ENCODE measurements at places on chromosomes 12 and 14.

- no peak overlapping the region for H3K4me3 ChIP-seq
- DNase-seq: no peak
Observed at GRCh38 chr14:81113176-81113575, 107.6 kb downstream of the GTF2A1 start.

GRCh38 chr12:46522071-46522470 lies 149.5 kb upstream of the SLC38A2 start:
- DNase-seq: no peak
- H3K27ac ChIP-seq: no peak overlapping the region
- no peaks in the 10 kb centered on the region for H3K27me3 ChIP-seq

GRCh38 chr14:103742499-103743255 lies 27.1 kb downstream of the ZFYVE21 start:
- no peak for DNase-seq
- no peaks in the 10 kb centered on the region for H3K27me3 ChIP-seq
- H3K4me3 ChIP-seq: no peak overlapping the region
- H3K36me3 ChIP-seq: peaks cover 34% of the 10 kb centered on the region
- no peak overlapping the region for H3K27ac ChIP-seq

DNA sequence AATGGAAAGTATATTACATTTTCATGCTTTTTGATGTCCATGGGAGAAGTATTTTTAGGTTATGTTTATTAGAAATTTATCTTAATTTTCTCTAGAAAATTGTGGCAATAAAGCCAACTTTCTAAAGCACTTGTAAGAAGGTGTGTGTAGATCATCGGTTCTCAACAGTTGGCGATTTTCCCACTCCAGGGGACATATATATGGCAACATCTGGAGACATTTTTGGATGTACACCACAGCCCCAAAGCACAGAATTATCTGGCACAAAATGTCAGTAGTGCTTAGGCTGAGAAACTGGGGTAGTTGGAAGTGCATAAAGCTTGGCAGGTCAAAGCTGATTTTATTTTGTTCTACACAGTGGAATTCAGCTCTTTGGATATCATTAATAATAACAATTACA lies 86.9 kb downstream of the FLRT2 start:
- no peak for DNase-seq
- no peak overlapping the region for H3K27ac ChIP-seq

DNA sequence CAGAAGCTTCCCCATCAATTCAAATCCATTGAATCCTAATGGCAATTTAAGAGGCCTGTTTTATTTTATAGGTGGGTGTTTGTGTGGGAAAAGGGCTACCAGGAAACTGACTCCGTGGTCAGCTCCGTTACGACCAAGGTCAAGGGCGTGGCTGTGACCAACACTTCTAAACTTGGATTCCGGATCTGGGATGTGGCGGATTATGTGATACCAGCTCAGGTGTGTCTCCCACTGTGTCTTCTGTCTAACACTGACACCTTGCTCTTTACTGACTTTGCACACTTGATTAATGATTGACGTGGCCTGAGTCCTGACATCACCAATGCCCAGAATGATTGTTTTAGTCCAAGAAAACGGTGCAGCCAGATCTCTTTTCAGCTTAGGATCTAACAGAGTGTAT lies 7.1 kb downstream of the P2RX4 start:
- H3K4me3 ChIP-seq: no peak overlapping the region
- DNase-seq: no peak
- H3K4me1 ChIP-seq: peaks cover 11% of the 10 kb centered on the region
- no peaks in the 10 kb centered on the region for H3K27me3 ChIP-seq

DNA sequence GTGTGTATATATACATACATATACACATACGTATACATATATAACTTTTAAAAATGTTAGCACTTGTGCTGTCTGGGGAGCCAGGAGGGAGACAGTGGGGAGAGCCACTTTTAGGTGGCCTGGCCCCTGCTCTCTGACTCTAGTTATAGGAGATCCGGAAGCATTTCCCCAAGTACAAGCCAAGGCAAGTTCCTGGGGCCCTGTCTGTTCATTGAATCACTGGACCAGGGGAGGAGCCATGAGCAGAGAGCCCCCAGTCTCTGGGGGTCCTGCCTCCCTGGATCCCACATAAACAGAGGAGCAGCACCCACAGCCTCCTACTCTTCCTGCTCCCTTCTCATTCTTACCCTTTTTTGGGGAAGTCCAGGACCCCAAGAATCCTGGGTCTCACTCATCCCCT lies 45.4 kb upstream of the TMED10 start:
- peaks cover 34% of the 10 kb centered on the region for H3K4me1 ChIP-seq
- H3K27me3 ChIP-seq: no peaks in the 10 kb centered on the region
- DNase-seq: no peak
- H3K36me3 ChIP-seq: no peaks in the 10 kb centered on the region
- H3K4me3 ChIP-seq: peak overlapping the region; percentile 30

- peaks cover 2% of the 10 kb centered on the region for H3K36me3 ChIP-seq
- no peaks in the 10 kb centered on the region for H3K27me3 ChIP-seq
- H3K4me3 ChIP-seq: no peak overlapping the region
- H3K4me1 ChIP-seq: no peaks in the 10 kb centered on the region
- no peak for DNase-seq
- no peak overlapping the region for H3K27ac ChIP-seq
Observed at GRCh38 chr14:53982546-53982945, 25.9 kb upstream of the BMP4 start.

- H3K4me3 ChIP-seq: no peak overlapping the region
- H3K4me1 ChIP-seq: no peaks in the 10 kb centered on the region
- H3K27ac ChIP-seq: no peak overlapping the region
- no peaks in the 10 kb centered on the region for H3K36me3 ChIP-seq
- H3K27me3 ChIP-seq: peaks cover 15% of the 10 kb centered on the region
Observed at GRCh38 chr12:56877195-56878009, 56.8 kb downstream of the SDR9C7 start.

DNA sequence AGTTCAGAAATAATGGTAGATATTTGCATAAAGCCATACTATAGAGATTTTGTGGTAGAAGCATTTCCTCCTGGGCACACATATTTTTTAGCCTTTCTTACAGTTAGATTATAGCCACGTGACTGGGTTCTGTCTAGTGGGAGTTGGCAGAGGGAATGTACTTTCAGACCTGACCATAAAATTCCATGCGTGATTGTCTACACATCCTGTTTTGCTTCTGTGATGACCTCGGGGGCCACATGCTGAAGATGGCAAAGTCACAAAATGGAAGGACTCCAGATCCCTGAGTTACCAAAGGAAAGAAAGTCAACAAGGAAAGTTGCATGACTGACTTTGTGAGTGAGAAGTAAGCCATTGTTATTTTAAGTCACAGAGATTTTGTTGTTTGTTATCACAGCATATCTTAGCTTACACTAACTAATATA lies 14.6 kb upstream of the MIA2 start:
- DNase-seq: no peak
- H3K4me1 ChIP-seq: peaks cover 5% of the 10 kb centered on the region
- peaks cover 2% of the 10 kb centered on the region for H3K27me3 ChIP-seq

DNA sequence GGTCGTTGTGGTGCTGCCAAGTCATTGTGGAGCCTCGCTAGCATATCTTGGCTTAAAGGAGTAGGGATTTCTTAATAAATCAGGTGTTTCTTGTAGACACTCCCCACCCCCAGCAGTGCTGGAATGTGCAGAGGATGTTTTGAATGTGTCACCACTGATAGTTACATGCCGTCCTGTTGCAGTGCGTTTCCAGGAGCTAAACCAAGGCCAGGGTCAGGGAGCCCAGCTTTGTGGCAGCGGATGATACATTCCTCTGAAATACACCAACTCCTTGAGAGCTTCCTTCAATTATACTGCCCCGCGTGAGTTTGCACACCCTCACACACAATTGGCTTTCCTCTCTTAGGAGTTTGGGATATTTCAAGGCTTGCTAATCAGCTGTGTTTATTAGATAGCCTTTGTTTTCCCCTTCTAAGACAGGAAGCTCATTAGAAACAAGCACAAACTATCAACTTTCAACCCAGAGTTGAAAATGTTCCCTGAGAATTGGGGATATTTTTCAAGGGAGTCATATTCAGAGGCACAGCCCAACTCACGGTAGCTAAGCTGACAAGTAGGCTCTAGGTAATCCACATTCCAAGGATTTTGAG lies 154.9 kb downstream of the C12orf75 start:
- H3K4me3 ChIP-seq: no peak overlapping the region
- peaks cover 2% of the 10 kb centered on the region for H3K27me3 ChIP-seq
- no peak overlapping the region for H3K27ac ChIP-seq
- DNase-seq: no peak

DNA sequence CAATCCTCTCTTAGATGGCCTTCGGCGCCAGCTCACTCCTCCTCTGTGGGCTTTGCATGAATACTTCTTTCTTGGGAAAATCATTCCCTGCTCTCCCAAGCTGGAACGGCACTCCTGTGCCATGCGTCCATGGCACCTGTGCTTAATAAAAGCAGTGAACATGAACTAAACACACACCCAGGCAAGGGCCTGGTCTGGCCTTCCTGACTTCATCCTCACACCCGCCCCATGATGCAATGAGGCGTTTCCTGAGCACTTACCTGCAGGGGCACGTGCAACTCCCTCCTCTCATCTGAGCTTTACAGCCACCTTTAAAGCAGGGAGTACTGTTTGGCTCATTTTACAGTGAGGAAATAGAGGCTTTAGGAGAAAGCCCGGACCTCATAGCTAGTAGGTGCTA lies 219.8 kb downstream of the SLC41A2 start:
- H3K4me3 ChIP-seq: peak overlapping the region; percentile 12
- no peaks in the 10 kb centered on the region for H3K36me3 ChIP-seq
- peaks cover 89% of the 10 kb centered on the region for H3K4me1 ChIP-seq
- H3K27ac ChIP-seq: peak overlapping the region; percentile 73

DNA sequence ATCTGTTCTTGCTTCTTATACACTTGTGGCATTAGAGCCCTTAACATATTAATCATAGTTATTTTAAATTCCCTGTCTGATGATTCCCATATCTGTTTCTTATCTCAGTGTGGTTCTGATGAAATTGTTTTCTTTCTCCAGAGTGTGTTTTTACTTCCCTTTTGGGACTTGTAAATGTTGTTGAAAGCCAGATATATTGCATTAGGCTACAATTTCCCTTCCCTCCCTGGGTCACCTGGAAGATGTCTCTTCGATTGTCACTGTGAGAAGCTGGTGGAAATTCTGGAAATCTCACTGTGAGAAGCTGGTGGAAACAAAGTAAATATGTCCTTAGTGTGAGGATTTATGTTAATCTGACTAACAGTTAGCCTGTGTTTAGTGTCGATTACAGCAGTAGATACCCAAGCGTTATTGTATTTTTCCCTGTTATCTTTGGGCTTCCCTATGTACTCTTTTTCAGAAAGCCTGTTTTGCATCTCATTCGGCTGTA lies 717.3 kb downstream of the TRHDE start:
- no peaks in the 10 kb centered on the region for H3K4me1 ChIP-seq
- H3K27ac ChIP-seq: no peak overlapping the region
- H3K27me3 ChIP-seq: no peaks in the 10 kb centered on the region
- no peak overlapping the region for H3K4me3 ChIP-seq
